Heart left ventricle (tissue), 16 donors: ENCODE measurements at places on chromosomes 16 and 17. TPM values are rescaled to one million over a fixed set of nuclear protein-coding genes. Genes with fewer than 3 reads are reported as not detected.

- no peak for DNase-seq
These were observed 130.0 kb downstream of the XYLT1 start for GRCh38 chr16:17340804-17341203.

- DNase-seq, result no peak
These were observed 171.7 kb downstream of the ABCC12 start for GRCh38 chr16:47983999-47984580.

- peak; percentile 88 for DNase-seq
These were observed 4.8 kb downstream of the MLYCD start for GRCh38 chr16:83903751-83904150.

DNA sequence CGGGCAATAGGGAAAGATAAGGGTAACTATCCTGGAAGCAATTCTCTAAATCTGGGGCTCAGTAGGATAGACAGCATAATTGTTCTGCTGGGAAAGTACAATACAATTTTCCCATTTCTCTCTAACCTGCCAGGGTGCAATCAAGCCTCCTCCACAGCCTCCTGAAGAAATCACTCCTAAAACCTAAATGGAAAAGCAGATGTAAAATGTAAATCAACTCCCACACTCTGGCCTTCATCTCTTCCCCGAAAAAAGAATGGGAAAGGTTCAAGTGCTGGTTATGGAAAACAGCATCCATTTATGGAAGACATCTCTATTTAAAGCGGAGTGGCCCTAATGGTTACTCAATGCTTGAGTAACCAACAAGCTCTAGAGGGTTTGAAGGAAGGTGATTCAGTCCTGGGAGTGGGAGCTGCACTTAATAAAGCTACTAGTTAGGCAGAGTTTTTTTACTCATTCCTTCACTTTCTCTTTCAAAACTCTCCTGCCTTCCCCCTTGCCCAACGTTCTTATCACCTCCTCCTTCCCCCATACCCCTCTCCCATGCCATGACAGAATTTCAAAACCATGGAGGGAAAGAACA, 5.1 kb downstream of the MMD start:
- DNase-seq, result no peak

Gene TGFB1I1
- 20.6 TPM for total RNA-seq

Gene LGALS9C
- not detected for total RNA-seq

Gene CASKIN1
- 3.7 TPM for total RNA-seq

Gene SPAG7
- total RNA-seq, result 149 TPM

GRCh38 chr17:72710202-72710601, 382.3 kb downstream of the SLC39A11 start:
- DNase-seq, result no peak

DNA sequence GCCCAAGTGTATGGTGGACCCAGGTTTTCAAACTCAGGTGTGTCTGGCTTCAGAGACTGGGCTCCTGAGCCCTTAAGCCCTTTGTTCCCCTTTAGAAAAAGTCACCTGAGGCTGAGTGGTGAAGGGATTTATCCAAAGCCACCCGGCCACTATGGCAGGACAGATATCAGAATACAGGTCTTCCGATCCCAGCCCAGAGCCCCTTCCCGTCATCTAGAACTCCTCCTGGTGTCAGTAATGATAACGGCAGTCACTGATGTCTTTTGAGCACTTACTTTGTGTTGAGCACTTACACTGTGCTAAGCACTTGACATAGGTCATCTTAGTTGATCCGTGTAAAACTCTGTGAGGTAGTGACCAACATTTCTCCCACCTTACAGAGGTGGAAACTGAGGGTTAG, 16.6 kb downstream of the NOD2 start:
- DNase-seq, result no peak

- DNase-seq, result peak; percentile 12
These were observed 34.2 kb downstream of the RMI2 start for GRCh38 chr16:11379420-11379819.

GRCh38 chr17:75551266-75551665, 25.8 kb downstream of the LLGL2 start:
- DNase-seq, result no peak

Gene TRPV2
- total RNA-seq, result 8.8 TPM
